ENCODE measurements at places on chromosomes 3 and 15.
A peak's percentile ranks its signal among the peaks of the same experiment; 100 is the strongest.

GRCh38 chr3:190077395-190078045 lies 43.2 kb downstream of the P3H2 start:
- DNase-seq, result no peak

GRCh38 chr3:23161308-23161707 lies 41.8 kb upstream of the UBE2E2 start:
- no peak for DNase-seq

DNA sequence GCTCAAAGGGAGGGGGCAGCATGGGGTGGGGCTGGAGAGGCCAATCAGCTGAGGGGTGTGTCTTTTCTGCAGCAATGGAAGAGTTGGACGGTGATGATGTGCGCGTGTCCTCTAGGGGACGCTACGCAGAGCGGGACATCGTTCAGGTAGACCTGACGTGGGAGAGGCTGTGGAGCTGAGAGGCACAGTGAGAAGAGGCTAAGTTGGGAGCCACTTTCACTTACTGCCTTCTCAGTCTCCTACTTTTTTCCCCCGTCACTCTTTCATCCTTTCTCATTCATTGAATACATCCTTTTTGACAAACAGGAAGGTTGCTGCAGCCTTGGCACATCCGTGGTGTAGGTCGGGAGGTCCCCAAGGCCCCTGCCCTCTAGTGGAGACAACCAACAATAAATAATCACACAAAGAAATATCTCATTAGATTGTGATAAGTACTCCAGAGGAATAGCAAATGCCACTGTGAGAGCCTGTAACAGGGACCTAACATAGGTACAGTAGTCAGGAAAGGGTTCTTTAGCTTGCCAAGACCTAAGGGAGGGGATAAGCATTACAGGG lies 4.4 kb upstream of the BRPF1 start:
- DNase-seq, result no peak

DNA sequence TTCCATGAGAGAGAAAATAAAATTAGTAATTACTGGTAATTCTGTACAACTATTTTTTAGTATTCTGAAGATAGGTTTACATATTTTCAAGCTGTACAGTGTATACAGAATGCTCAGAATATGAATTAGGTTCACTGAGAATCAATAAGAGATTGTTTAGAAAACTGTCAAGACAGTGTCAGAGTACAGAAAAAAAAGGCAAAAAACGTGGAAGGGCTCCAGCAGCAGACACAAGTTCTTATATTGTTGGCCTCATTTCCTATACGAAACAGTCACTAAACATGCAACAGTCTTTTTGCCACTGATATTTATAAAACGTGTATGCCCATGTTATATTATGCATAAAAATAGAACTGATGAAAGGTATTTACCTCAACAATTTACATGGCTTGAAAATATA lies 103.9 kb downstream of the ISL2 start:
- no peak for DNase-seq

- no peak for DNase-seq
Observed at GRCh38 chr15:26376243-26376642, 396.6 kb downstream of the GABRB3 start.

GRCh38 chr3:195025056-195025883 lies 245.7 kb downstream of the XXYLT1 start:
- DNase-seq, result no peak

- no peak for DNase-seq
Observed at GRCh38 chr3:69200384-69201068, 78.1 kb upstream of the LMOD3 start.

DNA sequence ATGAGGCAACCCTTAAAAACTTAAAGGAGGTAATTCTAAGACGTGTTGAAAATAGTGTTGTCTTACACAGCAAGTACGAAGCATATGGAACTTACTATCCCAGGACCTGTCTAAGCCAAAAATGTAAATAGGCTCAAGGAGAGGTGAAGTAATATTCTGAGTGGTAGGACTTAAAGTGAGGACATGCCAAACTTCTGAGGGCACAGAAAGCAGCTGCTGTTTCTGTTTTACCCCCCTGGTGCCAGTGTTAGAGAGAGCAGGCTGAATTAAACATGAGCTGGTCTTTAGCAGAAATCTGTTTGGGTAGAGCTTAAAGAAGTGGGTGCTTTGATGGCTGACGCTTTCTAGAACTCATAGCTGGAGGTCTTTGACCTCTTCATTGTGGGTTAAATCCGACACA lies 149.7 kb upstream of the NPHP3 start:
- DNase-seq, result no peak

DNA sequence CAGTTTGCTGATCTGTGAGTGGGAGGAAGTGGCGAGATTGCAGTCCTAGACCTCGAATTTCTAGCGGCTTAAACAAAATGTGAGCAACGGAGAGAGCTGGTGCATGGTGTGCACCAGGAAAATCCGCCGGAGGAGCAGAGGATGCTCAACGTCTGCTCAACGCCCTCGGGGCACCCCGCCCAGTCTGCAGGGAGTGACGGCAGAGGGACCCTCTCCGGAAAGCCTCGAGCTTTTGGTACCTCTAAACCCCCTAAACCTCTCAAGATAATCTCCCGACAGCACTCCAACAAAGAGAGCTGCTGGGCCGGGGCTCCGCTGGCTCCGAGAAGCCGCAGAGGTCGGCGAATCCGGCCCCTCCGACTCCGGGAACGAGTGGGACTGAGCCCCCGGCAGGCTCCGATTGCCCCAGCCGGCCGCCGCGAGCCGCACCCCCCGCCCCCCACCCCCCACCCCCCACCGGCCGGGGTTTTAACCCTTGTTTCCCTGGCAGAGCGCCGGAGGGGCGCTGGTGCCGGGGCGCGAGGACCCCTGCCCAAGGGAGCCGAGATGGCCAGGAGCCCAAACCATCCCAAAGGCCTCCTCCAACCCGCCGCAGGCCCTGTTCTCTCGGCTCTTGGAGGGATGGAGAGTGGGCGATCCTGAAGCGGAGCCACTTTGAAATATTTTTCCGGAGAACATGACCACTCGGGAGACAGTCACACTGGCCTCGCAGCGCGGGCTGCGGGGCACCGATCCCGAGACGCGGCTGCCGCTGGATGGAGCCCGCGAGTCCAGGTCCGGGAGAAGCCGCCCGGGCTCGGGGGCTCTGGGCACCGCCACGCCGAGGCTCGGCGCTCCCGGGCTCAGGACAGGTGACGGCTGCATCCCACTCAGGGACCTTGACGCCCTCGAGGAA lies 1.5 kb downstream of the MEGF11 start:
- peak; percentile 40 for DNase-seq

- no peak for DNase-seq
Observed at GRCh38 chr3:56903231-56903782, 101.6 kb upstream of the ARHGEF3 start.

DNA sequence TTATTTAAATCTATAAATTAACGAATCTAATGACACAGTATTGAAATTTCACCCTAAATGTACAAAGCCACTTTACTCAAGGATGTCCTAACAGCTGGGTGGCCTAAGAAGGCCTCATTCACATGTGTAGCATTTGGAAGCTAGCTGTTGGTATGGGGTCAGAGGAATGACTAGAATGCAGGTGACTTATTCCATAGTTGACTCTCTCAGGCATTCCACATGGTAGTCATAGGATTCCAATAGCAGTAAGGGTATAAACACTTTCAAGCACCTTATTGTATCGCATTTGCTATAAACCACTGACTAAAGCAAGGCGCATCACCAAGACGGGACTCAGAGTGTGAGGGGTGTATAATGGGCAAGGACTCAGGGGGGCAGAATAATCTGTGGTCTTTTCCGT lies 294.8 kb upstream of the EPHA3 start:
- no peak for DNase-seq

- DNase-seq, result no peak
Observed at GRCh38 chr3:106332884-106333283, 464.1 kb upstream of the CBLB start.

- DNase-seq, result no peak
Observed at GRCh38 chr15:58534556-58534955, 102.8 kb downstream of the LIPC start.

DNA sequence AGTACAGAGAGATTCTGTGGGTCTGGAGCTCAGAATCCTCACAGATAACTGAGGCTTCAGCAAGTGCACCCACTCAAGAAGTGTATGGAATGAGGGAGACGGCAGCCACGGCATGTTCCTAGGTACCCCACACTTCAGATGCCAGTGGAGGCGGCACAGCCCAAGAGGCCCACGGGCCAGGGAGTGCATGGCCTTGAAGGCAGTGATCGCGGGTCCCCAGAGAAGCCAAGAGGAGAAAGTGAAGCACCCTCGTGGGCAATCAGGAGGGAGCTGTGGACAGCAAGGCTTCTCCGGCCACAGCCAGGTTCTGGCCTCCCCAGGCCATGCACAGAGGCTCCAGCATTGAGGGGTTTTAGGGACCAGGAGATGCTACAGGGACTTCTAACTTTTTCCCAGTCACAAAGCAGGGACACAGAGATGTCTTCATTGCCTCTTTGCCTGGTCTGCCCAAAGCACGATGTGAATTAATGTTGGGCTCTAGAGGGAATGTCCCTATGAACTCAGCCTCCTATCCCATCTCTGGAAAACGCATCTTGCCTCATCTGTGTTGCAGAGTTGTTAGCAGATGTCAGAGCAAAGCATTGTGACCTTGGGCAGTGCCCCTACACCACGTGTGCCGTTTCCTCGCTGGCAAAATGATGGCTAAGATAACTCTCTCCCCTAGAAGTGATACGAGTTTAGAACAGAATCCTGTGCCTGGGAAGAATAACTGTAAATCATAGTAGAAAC lies 2.6 kb upstream of the MAP6D1 start:
- no peak for DNase-seq

GRCh38 chr3:105538483-105538882 lies 171.8 kb downstream of the ALCAM start:
- DNase-seq, result no peak

DNA sequence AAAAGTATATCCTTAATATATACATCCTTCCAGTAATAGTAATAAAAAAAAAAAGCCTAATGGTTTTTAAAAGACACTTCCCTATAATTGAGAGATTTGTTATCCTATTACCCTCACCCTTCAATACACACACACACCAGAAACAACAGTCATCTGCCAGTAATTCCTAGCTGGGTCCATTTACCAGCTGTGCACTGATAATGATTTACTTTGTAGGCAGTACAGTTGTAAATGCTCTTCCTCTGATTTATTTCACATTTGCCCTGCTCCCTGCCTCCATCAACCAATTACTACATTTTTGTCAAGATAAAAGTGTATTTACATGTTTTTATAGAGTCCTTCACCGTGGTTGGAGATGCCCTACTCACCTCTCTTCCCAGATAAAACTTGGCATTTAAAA lies 12.4 kb downstream of the TPM1 start:
- no peak for DNase-seq

All from hindlimb muscle (tissue), 1 donor.